SK-N-SH (cell line): ENCODE measurements at places on chromosomes 1 and 21.
A peak's percentile ranks its signal among the peaks of the same experiment; 100 is the strongest.

GRCh38 chr1:56505792-56506743 is 73.3 kb downstream of the PLPP3 start:
- no peaks in the 10 kb centered on the region for H3K4me1 ChIP-seq
- peak overlapping the region; percentile 24 for H3K27ac ChIP-seq
- H3K4me3 ChIP-seq, result no peak overlapping the region
- no peaks in the 10 kb centered on the region for H3K27me3 ChIP-seq
- peaks cover 28% of the 10 kb centered on the region for H3K36me3 ChIP-seq
- DNase-seq, result no peak

DNA sequence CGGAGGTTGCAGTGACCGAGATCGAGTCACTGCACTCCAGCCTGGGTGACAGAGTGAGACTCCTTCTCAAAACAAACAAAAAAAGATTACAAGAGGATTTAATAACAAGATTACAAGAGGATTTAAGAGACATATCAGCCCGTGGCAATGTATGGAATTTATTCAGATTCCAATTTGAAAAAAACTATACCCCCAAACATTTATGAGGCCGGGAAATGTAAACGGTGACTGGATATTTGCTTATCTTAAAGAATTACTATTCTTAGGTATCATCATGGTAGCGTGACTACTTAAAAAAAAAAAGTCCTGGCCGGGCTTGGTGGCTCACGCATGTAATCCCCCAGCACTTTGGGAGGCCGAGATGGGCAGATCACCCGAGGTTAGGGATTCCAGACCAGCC is 21.2 kb upstream of the ELK4 start:
- H3K27ac ChIP-seq, result no peak overlapping the region
- DNase-seq, result no peak
- no peaks in the 10 kb centered on the region for H3K4me1 ChIP-seq
- no peaks in the 10 kb centered on the region for H3K27me3 ChIP-seq
- H3K4me3 ChIP-seq, result no peak overlapping the region
- H3K36me3 ChIP-seq, result no peaks in the 10 kb centered on the region

GRCh38 chr1:206004826-206005225 is 1.6 kb upstream of the RAB7B start:
- no peaks in the 10 kb centered on the region; the same call in 1 of the 2 replicates for H3K27me3 ChIP-seq
- no peak overlapping the region for H3K27ac ChIP-seq
- no peaks in the 10 kb centered on the region for H3K36me3 ChIP-seq
- peaks cover 17% of the 10 kb centered on the region for H3K4me1 ChIP-seq
- H3K4me3 ChIP-seq, result no peak overlapping the region
- DNase-seq, result no peak

- no peak overlapping the region for H3K27ac ChIP-seq
- no peak overlapping the region for H3K4me3 ChIP-seq
- H3K4me1 ChIP-seq, result no peaks in the 10 kb centered on the region
- H3K36me3 ChIP-seq, result no peaks in the 10 kb centered on the region
These were observed 5.8 kb downstream of the HAO2 start for GRCh38 chr1:119374208-119374874.

DNA sequence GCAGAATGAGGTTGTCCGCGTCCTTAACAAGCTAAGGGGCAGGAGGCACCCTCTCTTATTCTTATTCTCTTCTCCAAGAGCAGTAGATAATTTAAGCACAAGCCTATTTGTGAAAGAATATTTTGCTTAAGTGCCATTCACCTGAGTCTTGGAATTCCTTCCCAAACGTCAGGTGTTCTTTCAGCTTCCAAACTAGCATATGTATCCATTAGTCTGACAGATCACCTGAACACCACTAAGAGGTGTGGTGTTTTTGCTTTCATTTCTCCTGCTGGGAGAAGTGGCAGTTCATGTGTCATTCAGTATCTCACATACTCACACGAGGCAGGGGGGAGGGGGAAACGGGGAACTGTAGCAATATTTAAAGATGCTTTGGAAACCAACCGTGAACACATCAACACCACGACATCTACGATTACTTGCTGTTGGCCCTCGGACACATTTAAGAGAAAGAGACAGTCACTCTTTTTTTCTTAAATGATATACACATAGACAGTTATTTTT is 45.5 kb upstream of the RBM15 start:
- H3K4me1 ChIP-seq, result no peaks in the 10 kb centered on the region; the same call in 1 of the 2 replicates
- no peaks in the 10 kb centered on the region for H3K36me3 ChIP-seq
- no peak for DNase-seq
- H3K27me3 ChIP-seq, result 0 out of 2 replicates have a peak, but pooled peaks cover 14% of the 10 kb centered on the region
- H3K4me3 ChIP-seq, result no peak overlapping the region

GRCh38 chr1:165949335-165950130 is 122.1 kb downstream of the UCK2 start:
- no peak for DNase-seq
- H3K4me1 ChIP-seq, result no peaks in the 10 kb centered on the region
- H3K4me3 ChIP-seq, result no peak overlapping the region
- H3K36me3 ChIP-seq, result no peaks in the 10 kb centered on the region
- H3K27ac ChIP-seq, result no peak overlapping the region

GRCh38 chr1:185862235-185862634 is 128.0 kb downstream of the HMCN1 start:
- no peak for DNase-seq
- peaks cover 26% of the 10 kb centered on the region; the same call in 1 of the 2 replicates for H3K4me1 ChIP-seq
- peaks cover 5% of the 10 kb centered on the region for H3K36me3 ChIP-seq
- no peak overlapping the region for H3K4me3 ChIP-seq
- peak overlapping the region; percentile 72; the same call in 1 of the 2 replicates for H3K27ac ChIP-seq

DNA sequence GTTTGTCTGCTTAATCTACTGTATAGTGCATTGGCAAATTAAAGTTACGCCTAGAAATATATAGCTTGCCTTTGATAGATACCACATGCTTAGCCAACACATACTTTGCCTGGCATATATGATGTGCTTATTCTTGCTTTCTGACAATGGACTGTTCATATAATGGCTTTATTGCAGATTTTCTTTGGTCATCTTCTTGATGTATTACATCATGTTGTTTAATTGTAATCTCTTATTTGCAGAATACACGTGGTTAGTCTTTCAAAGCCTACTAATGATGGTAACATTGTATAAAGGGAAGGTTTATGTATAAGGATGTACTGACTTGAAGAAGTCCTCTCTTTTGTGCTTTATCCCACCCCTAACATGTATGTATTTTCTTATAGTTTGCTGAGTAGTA is 201.5 kb downstream of the PDE4B start:
- no peaks in the 10 kb centered on the region for H3K27me3 ChIP-seq
- peak overlapping the region; percentile 91 for H3K27ac ChIP-seq
- H3K4me3 ChIP-seq, result no peak overlapping the region
- no peaks in the 10 kb centered on the region for H3K36me3 ChIP-seq

DNA sequence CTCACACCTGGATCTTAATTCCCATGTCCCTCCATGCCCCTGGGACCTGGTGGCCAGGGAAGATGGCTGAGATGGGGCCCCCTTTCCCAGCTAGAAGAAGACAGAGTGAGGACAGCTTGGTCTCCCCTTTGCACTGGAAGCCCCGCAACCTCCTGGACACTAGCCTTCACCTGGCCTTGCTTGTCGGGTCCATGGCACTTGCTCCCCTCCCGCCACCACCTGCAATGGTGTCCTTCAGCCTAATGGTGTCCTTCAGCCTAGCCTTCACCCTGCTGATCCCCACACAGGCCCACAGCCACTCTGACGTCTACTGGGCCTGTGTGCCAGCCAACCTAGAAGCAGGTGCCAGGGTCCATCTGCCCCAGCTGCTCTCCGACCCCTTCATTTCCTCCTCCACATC is 45.9 kb upstream of the EDN2 start:
- H3K4me1 ChIP-seq, result no peaks in the 10 kb centered on the region
- H3K4me3 ChIP-seq, result no peak overlapping the region
- no peak for DNase-seq

GRCh38 chr1:169108863-169109560 is 2.5 kb downstream of the ATP1B1 start:
- H3K36me3 ChIP-seq, result peaks cover 25% of the 10 kb centered on the region
- H3K4me3 ChIP-seq, result peak overlapping the region; percentile 84
- DNase-seq, result peak; percentile 60
- no peaks in the 10 kb centered on the region for H3K27me3 ChIP-seq
- H3K4me1 ChIP-seq, result peaks cover 60% of the 10 kb centered on the region
- H3K27ac ChIP-seq, result peak overlapping the region; percentile 95

DNA sequence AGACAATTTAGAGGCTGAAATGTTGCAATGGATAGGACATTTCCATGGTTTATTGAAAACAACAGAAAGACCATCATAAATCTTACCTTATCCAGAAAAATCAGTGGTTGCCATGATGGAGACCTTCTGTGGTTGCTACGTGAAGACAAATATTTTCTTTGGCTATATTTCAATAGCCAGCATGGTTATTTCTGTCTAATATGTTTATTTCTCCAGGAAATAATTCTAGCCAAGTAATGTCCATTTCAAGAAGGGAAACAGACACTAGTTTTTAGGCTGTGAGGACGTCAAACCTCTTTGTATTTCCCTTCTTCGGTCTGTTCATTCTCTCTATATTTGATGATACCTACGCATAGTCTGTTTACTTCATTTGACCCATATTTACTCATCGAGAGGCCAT is 49.2 kb upstream of the NFASC start:
- no peak for DNase-seq
- no peak overlapping the region for H3K4me3 ChIP-seq
- H3K4me1 ChIP-seq, result no peaks in the 10 kb centered on the region
- H3K27me3 ChIP-seq, result peaks cover 9% of the 10 kb centered on the region

DNA sequence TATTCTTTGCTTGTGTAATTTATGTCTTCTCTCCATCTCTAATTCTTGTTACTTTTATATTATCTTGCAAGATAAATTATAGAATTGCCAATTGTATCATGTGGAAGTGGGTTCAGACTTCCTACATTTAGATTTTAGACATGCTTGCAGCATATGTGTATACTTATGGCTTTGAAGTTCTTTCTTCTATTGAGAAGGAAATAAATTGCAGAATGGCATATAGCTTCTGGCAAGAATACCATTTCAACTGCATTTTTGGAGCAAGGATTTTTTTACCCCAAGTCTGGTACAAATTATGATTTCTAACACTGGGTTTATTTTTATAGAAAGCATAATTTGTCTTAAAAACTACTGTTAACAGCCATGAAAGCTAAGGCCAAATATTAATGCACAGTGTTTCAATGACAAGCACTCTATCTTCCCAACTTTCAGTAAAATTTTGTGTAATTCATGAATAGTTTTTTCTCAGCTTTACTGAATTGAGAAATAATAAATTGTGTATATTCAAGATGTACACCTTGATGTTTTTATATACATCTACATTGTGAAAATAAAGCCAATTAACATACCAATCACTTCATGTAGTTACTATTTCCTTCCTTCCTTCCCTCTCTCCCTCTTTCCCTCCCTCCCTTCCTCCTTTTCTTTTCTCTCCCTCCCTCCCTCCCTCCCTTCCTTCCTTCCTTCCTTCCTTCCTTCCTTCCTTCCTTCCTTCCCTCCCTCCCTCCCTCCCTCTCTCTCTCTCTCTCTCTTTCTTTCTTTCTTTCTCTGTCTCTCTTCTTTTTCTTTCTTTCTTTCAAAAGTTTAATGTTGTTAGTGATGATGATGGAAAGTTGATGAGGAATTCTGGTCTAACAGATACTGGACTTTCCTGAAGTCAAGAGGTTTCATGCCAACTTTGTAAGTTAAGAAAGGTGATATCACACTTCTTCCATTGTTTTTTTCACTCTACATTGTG is 47.1 kb upstream of the HMCN1 start:
- H3K27me3 ChIP-seq, result no peaks in the 10 kb centered on the region
- H3K4me3 ChIP-seq, result no peak overlapping the region
- H3K27ac ChIP-seq, result no peak overlapping the region

DNA sequence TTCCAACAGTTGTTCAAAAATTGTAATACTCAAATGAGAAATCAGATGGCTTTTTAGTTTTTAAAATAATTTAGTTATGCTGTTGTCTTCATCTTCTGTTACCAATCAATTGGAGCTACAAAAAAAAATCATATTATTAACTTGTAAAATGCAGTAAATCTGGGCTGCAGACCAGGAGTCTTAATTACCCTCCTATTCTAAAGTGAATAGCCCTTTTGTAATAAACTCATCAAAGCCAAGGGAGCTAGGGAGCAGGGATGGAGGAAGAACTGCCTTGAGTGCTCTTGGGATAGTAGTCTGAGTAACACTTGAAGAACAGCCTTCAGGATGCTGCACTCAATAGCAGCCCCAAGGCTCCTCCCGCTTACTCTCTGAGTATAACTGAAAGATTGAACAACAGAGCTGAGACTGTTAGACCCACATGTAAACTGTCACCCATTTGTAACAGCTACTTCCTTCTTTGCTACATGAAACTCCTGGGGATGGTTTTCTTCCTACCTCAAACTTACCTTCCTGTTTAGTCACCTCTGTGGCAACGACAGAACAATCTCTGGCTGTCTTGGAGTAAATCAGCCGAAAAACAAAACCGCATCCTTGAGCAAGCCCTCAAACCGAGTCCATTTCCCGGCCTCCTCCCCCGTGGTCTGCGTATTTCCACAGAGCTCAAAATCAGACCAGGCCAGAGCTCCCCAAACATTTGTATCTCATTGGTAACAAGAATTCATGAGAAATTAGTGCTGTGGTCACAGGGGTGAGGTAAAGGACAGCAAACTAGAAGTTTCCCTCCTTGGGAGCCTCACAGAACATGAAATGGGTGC is 55.9 kb downstream of the CD58 start:
- no peak for DNase-seq
- H3K4me3 ChIP-seq, result no peak overlapping the region
- H3K27me3 ChIP-seq, result no peaks in the 10 kb centered on the region

- DNase-seq, result no peak
- H3K4me1 ChIP-seq, result no peaks in the 10 kb centered on the region
- no peak overlapping the region for H3K4me3 ChIP-seq
- H3K27ac ChIP-seq, result no peak overlapping the region
These were observed 9.6 kb downstream of the ESPN start for GRCh38 chr1:6434186-6434585.

DNA sequence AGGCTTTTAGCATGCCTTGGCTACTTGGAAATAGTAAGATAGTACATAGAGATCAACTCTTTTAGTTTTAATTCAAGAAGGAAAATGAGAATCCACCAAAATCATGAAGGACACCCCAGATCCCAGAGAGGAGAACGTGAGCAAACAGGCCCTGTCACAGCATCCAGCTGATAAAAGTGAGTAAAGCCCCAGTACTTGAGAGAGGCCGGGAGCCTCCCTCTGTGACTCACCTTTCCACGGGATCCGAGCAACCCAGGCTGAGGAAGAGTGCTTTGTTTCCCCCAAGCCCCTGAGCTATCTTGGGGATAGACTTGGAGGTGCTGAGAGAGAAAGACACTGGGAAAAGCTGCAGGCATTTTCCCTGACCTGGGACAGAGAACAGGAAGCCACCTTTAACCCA is 238.6 kb downstream of the DUSP10 start:
- no peak overlapping the region for H3K27ac ChIP-seq
- no peak for DNase-seq
- H3K4me1 ChIP-seq, result no peaks in the 10 kb centered on the region
- H3K36me3 ChIP-seq, result no peaks in the 10 kb centered on the region
- no peaks in the 10 kb centered on the region for H3K27me3 ChIP-seq
- no peak overlapping the region for H3K4me3 ChIP-seq
